ENCODE measurements at places on chromosomes 3 and 15.

- no peak for DNase-seq
These were observed 51.0 kb downstream of the GMPS start for GRCh38 chr3:155921486-155921885.

- DNase-seq, result peak; percentile 41
These were observed 26.3 kb downstream of the NGRN start for GRCh38 chr15:90291679-90292356.

DNA sequence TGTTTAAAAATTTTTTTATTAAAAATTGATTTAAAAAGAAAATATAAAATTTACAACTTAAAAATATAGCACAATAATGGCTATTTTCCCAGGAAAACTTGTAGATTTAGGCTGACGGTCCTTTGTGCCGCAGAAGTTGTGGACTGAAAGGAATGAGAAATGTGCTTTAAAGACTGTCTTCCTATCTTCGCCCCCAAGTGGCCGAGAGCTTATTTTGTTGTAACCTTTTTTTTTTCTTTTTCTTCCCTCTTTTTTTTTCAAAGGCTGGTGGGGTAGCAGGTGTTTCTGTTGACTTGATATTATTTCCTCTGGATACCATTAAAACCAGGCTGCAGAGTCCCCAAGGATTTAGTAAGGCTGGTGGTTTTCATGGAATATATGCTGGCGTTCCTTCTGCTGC lies 15.5 kb downstream of the SLC25A26 start:
- DNase-seq, result no peak

DNA sequence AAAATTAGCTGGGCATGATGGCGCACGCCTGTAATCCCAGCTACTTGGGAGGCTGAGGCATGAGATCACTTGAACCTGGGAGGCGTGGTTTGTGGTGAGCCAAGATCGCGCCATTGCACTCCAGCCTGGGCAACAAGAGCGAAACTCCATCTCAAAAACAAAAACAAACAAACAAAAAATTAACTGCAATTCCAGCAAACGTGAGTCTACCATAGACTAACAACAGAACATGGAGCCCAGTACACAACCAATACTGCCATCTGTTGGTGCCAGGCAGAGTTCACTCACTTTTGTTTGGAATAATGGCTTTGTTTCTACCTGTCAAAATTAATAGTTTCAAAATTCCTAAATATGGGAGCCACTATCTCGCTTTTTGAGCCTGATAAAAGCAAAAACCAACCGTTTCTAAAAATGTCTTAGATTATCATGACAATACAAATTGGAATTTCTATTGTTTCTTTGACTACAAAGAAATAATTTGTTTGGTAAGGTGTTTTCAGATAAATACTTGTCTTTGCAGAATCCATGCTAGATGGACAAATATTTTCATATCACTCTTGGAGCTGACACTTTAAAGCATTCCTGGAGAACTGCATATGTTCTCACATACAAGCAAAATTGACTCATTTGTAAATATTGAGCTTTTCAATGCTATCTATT lies 45.0 kb downstream of the GPR176 start:
- peak; percentile 10 for DNase-seq
